ENCODE measurements at places on chromosomes 12 and 14.

GRCh38 chr14:90858511-90858910 is 42.3 kb upstream of the TTC7B start:
- no peak for DNase-seq

DNA sequence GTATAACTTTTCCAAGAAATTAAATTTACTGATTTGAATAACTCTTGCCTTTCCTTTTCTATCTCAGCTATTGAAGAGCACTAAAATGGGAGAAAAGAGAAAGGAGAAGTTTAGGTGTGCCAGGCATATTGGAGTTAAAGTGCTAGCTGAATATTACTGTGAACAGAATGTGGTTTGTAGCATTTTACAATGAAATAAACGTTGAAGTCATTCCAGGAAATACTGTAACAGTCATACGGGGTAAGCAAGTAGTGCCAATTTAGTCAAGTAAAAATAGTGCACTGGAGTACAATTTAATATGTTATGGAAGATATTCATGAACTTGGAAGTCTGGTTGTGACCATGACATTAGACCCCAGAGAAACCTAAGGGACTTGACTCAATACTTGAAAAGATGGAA is 62.1 kb downstream of the E2F7 start:
- no peak for DNase-seq

DNA sequence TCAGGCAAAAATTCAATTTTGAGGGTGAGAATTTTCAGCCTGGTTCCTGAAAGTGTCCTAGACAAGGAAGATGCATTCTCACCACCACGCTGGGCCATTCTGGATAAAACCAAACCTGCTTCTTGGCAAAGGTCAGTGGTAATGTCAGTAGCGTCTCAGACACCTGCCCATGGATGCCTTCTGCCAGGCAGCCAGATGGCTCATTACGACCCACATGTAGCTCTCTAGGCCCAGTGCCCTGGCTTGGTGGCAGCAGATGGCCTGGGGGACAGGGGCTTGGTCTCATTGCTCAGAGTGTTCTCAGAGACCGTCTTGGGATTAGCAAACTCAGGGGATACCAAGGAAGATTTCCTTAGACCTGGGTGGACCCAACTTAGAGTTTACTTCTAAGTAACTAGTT is 105.1 kb downstream of the ARF6 start:
- no peak for DNase-seq

DNA sequence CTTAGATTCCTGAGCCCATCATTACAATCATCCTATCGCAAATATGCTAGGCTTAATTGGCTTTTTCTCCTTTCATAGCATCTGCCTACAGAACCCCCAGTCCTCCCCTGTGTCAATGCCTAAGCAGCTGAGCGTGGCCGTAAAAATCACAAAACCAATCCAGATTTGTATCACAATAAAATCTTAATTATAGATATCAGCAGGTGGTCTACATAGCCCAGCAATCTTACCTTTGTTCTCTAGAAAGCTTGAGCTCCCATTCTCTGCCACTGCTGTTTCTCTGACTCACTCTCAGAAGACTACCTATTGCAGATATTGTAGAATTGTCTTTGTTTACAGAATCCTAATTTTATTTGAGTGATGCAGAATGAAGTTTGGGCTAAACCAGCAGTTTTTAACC is 37.9 kb upstream of the PPM1A start:
- no peak for DNase-seq

DNA sequence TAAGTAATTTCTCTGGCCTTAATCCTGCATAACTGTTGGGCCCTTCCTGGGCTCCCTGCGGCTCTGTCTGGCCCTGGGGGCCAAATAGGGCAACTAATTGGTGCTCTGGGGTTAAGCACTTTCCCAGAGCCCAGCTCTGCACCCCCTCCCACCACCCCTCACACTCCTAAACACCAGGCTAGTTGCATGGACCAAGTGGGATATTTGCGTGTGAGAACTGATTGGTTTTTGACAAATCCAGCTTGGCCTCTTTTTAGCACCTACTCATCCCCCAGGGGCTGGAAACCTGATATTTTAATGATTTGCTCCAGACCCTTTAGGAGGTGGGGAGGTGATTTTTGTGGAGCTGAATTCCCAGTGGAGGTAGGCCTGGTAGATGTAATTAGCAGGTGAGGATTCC is 91.9 kb downstream of the DICER1 start:
- no peak for DNase-seq

DNA sequence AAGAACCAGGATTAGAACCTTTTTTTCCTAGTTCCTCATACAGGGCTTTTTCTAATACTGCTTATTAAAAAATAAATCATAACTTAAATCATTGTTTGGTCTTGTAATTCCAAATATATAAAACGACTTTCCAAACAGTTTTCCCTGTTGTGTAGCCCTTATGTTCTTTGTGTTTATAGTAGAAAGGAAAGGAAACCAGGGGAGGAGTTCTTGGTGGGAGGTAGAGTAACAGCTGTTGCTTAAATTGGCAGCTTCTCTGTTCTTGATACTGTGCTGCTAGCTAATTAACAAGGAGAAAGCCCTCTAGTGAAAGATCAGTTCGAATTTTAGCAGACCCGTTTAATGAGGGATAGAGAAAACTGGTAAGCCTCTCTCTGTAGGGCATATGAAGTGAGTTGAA is 15.0 kb downstream of the SRP54 start:
- DNase-seq: no peak

DNA sequence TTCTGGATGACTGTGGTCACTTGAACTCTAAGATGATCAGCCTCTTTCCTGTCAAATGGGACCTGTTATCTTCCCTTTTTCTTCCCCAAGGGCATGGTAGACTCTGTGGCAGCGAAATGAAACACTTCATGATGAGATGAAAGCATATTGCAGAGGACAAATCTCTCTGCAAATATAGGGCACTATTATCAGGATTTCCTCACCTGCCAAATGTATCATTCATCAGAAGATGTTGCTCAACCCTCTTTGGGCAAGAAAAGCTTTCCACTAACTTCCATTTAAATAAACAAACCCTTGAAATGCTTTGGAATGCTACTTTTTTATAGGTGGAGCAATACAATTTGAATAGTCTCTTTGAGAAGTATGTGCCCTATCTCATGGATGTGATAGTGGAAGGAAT is 105.0 kb downstream of the DNAH10 start:
- no peak for DNase-seq

All from activated CD4-positive, alpha-beta T cell treated with anti-CD3 and anti-CD28 coated beads, Interleukin-2, amount 50 U/mL, for 4 hours (primary cell).